NCI-H82 (cell line): ENCODE measurements at places on chromosomes 11 and 22.

- no peak for DNase-seq
Observed at GRCh38 chr11:75429902-75430713, 2.9 kb downstream of the KLHL35 start.

DNA sequence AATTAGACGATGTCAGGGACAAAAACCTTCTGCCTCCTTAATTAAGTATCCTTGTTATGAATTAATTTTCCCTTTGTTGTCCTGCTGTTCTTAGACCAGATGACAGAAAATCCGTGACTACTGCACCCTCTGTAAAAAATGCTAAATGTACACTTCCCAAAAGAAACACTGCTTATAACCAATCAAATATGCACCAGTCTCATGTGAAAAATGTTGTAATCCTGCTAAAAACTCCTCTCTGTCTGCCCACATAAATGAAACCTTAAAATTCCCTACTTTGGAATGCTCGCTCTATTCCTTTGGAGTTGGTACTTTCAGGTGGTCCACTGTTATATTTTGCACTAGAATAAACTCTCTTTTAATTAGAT is 366.8 kb upstream of the CCDC179 start:
- DNase-seq, result no peak

DNA sequence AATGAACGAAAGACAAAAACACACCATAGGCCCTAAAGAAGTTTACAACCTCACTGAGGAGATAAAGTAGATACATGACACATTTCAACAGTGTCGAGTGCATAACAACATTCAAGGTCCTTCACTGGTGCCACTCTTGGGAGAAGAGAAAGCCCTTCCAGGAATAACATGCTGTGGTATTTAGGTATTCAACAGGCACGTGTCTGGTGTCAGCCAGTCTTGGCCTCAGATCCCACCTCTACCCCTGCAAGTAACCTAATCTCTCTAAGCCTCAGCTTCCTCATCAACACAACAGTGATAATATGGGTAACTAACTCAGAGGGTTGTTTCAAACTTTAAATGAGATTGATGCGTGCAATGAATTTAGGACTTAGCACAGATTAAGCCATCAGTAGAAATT is 235.0 kb upstream of the ZC3H12C start:
- peak; percentile 6 for DNase-seq

- no peak for DNase-seq
Observed at GRCh38 chr11:12289667-12290476, 87.5 kb upstream of the PARVA start.

GRCh38 chr22:27790376-27791158 is 11.0 kb downstream of the MN1 start:
- peak; percentile 62 for DNase-seq

DNA sequence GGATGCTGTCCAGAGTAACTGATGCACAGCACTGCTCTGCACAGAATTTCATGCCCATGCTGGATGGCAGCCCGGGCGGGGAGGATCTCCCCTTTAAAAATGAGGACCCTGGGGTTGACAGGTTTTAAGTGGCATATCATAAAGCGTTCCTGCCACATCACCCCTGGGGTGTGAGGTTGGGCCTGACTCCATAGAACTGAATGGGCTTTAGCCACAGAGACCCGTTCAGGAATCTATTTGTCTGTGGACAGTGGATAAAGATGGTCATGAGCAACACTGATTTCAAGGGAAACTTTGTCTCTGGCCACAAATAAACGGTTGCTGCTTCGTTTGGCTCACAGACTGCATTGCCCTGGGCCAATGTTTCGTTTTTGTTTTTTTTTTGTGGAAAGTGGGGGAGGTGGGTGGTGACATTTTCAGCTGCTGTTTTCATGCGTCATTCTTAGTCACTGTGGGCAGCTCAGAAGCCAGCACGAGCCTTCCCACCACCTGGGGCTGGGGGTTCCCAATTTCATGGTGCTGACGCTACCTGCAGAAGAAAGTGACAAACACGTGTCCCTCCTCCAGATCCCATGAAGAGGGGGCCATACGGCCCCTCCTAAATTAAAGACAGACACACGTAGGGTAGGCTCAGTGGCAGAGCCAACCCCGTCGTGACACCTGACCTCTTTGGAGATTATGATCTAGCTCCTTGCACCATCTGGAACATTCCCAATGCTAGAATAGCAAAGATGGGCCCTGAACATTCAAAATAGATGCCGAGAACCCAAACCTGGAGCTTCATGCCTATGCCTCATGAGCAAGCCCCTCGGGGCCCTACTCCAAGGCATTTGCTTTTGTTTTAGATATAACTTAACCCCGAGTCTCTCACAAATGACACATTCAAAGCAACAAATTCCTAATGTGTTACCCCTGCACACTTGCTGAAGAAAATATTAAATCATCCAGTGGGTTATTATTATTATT is 54.8 kb upstream of the PHF21B start:
- DNase-seq, result no peak

- DNase-seq, result no peak
Observed at GRCh38 chr11:131274233-131274632, 96.2 kb upstream of the NTM start.

GRCh38 chr11:15569305-15570025 is 454.7 kb downstream of the INSC start:
- DNase-seq, result no peak

DNA sequence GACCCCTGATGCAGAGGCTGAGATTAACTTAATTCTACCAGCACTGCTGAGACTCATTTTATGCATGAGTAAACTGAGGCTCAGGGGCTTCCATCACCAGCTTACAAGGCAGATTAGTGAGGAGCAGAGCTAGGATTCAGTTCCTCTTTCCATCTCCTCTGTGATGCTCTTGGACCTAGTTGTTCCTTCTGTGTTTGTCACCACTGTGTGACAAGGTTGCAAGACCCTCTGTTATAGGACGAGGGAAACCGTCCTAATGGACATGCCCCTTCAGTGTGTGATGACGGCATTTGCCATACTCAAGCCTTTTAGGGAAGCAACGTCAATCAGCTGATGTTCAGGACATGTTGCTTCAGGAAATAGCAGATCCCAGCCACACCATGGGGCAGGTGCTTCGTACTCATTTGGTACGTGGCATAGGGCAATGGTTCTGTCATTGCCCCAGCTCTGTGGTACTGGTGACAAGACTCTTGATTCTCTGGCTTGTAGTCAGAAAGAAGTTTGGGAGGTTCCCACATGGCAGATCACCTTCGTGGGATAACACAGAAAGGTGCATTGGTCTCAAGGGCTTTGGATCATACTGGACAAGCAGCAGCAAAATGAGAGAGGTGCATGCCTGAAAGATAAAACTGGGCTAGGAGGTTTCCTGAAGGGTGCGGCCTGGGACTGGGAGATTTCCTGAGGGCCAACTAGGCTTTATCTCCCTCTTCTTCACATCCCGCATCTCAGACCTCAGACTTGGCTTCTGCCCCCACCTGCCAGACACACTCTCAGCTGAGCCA is 23.9 kb upstream of the CD44 start:
- no peak for DNase-seq

DNA sequence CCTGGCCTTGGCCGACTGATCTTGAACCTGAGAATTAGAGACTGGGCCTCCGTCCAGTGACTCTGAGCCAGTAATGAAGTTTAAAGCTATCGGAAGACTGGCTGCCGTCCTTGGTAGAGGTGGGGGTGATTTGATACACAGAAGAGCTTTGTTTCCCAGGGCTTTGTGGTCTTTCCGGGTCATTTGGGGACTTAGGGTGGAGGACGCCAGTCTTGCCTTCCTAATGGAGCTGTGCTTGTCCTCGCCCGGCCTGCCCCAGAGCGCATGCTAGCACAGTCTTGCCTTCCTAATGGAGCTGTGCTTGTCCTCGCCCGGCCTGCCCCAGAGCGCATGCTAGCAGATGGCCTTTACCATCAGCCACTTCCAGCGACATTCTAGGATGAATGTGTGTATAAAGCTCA is 65.8 kb downstream of the ST3GAL4 start:
- DNase-seq, result peak; percentile 59

DNA sequence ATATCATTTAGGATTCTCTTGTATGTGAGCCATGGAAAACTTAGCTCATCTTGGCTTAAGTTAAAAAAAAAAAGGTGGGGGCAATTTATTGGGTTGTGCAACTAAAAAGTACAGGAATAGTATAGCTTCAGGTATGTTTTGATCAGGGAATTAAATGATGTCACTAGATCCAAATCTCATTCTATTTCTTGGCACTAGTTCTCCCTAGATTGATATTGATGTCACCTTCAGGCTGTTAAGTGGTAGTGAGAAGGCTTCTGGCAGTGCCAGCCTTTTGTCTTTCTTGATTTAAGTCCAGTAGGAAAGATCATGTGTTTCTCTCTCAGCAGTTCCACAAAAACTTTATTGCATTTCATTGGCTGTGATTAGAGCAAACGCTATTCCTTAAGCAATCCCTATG is 65.0 kb upstream of the ZBED5 start:
- no peak for DNase-seq
